ENCODE measurements at places on chromosomes 7 and 10. TPM values are rescaled to one million over a fixed set of nuclear protein-coding genes. Genes with fewer than 3 reads are reported as not detected.

- DNase-seq, result no peak
These were observed 76.0 kb downstream of the SPDYE5 start for GRCh38 chr7:75567948-75568595.

FXYD4 gene
- total RNA-seq, result not detected

BCAP29 gene
- 31.0 TPM for total RNA-seq

CYP3A5 gene
- total RNA-seq, result not detected

DNA sequence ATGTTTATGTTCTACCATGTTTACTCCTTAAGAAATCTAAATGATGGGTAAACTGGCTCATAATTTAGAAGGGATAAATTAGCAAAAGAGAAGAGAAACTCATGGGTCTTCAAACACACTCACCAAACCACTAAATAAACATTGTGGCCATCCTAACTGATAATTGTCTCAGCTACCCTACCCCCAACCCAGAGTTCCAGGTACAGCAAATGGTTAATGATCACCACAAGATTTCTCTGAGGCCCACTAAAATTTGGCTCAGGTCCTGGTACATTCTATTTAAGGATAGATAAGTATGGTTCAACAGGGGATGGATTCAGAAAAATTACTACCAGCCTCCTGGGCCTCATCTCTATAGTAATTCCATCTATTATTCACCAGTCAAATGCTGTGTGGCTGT, 21.4 kb downstream of the SLC25A13 start:
- no peak for DNase-seq

DNA sequence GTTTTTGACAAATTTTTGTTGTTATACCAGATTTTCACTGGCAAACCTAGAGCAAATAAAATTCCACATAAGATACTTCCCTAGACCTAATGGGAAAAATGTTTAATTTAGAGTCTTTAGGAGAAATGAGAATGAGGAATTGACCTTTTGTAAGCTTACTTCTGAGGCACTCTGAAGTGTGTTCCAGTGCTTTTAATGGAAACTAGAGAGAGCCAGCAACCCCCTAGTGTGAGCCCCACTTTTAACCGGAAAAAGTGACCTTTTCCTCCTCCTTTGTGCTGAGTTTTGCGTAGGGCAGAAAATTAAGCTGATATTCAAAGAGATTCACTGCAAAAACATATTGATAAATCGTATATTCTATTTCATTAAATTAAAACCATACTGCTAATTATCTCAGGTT, 5.2 kb downstream of the IKZF1 start:
- DNase-seq, result no peak

SEMA3A gene
- total RNA-seq, result 22.1 TPM

AKR1C3 gene
- total RNA-seq, result 1.00 TPM

DNA sequence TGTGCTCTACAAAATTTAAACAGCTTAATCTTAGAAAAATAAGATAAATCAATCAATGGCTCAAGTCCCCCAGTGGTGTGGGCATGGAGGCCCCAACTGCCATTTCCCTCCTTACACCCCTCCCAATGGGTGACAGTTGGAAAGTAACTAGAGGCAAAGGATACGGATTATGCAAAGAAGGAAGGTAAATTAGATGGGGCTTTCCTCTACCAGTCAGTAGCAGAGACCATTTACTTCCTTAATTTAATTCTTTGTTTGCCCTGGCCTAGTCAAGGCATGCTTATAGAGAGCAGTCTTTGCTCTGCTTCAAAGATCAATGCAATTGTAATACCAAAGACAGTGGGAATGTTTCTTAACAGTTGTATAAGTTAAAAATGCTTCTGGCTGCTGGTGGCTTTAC, 63.3 kb upstream of the PAPSS2 start:
- no peak for DNase-seq

DNA sequence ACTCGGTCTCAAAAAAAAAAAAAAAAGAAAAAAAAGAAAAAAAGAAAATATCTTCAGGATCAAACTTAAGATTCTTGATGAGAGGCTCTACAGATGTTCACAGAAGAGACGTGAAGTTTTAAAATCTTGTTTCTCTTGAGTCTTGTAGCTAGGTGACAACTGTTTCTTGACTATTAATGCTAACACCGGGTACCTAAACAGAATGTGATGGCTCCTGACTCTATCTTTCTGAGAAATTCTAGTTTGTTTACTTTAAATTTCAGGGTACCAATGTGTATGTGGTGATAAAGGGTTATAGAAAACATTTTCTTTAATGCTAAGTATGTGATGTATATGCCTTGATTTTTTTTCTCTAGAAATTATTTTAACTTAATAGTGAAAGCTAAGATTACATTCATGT, 61.0 kb downstream of the DAGLB start:
- DNase-seq, result no peak

DNA sequence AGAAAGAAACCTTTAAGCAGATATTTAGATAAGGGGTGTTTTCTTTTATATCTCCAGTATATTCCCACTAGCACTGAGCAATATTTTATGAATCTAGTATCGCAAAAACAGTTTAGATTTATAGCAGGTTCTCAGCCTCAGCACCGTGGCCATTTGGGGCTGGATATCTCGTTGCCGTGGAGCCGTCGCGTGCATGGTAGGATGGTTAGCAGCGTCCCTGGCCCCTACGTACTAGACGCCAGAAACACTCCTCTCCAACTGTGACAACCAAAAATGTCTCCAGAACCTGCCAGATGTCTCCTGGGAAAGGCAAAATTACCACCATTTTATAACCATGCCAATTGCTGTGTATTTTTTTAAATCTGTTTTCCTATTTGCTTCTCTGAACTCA, 172.9 kb downstream of the CACNB2 start:
- DNase-seq, result no peak

DNA sequence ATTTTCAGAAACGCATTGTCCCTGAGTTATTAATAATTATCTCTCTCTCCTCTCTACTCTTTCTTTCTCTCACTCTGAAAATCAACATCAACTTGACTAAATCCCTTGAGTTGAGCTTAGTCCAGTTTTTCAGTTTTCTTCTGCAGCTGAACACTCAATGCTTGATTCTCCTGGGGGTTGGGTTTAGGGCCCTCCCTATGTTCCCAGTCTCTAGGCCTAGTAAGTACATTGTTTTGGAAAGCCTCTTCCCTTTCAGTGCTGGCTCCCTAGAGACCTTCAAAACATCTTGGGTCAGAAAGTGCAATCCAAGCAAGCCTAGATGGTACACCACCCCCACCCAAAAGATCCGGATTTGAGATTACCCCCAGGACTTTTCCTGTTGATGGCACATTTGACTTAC, 488.5 kb downstream of the LRMDA start:
- no peak for DNase-seq

GRCh38 chr7:150686030-150686631, 625 bp downstream of the GIMAP2 start:
- DNase-seq, result no peak

GRCh38 chr7:33849004-33849403, 56.3 kb upstream of the BMPER start:
- no peak for DNase-seq

GRCh38 chr7:37337522-37337921, 111.1 kb downstream of the ELMO1 start:
- DNase-seq, result no peak

GRCh38 chr7:4631380-4632179, 50.5 kb upstream of the FOXK1 start:
- peak; percentile 84 for DNase-seq

DNA sequence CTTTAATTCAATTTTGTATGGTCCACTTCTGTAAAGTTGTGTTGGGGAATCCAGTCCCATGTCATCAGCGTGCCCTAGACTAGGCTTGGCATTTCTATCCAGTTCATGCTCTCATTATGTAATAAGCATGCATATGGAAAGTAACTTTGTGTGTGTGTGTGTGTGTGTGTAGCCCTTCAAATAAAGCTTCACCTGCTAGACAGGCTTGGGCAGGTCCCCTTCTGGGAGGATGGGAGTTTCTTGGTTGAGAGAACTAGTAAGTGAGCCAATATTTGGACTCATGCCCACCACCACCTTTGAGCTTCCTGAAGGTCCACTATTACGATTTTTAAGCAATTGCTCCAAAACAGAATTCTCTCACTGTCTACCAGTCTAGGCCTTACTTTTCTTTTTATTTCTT, 6.9 kb downstream of the BZW2 start:
- DNase-seq, result no peak

- DNase-seq, result no peak
These were observed 818.6 kb downstream of the TNS3 start for GRCh38 chr7:46763344-46763743.

- DNase-seq, result no peak
These were observed 87.9 kb downstream of the MCU start for GRCh38 chr10:72779874-72780273.

- DNase-seq, result no peak
These were observed 178.9 kb downstream of the ADK start for GRCh38 chr10:74329873-74330272.

- DNase-seq, result peak; percentile 19
These were observed 170.7 kb upstream of the PPP2R2D start for GRCh38 chr10:131729938-131730660.

DNA sequence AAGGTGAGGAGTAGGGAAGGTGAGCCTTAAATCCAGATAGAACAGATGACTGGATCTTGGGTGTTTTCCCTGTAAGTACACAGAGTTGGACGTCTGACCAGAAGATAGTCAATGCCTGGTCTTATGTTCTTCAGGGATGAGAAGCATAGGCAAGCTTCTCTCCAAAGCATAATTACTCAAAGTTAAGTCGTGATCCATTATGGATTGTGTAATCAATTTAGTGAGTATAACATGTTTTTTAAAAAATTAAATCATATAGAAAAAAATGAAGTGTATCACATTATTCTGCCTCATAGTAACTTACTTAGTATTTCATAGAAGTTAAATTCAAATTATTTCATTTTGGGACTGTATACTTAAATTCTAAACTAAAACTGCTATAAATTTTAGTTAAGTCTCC, 39.7 kb downstream of the KDM7A start:
- no peak for DNase-seq

DNA sequence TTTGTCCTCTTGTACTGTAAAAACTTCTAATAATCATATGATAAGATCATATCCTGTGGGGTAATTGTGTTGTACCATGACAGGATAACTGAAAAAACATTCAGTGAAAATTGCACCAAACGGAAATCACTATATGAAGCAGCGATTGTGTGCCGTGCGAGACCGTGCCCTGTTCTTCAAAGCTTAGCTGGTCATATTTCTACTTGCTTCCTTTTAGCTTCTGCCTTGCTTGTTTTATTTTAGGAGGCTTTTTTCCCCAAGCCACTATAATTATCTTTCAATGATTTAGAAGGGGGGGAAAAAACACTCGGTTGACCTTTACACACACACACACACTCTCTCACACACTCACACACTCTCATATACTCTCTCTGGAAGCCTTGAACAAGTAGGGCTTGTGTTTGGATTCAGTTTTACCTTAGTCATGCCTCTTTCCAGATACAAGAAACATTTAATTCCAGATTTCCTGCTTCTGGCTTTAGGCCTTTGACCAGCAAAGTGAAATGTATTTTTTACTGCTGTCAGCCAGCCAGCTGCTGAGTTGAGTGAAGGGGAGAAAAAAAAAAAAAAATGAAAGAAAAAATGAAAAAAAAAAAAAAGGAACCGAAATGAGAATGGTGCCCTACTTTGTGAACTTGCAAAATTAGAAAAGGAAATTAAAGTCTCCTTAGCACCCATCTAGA, 181.4 kb downstream of the ARID5B start:
- no peak for DNase-seq

MCM10 gene
- 28.4 TPM for total RNA-seq

DNA sequence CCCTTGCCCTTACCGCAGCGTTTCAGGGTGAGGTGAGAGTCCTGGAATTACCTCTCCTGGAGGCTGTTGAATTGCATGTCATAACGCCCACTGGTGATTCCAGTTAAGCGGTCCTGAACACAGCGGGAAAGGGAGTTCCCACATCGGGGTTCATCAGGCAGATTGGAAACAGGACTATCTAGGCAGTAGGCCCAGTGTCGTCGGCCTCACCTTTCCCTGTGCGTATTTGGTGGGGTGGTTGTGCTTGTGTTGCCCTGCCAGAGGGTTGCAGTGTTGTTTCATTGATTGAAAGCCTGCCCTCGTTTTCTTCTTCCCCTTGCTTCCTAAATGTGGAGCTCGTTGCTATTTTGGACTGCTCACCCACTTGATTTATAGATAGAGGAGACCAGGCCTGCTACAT, 10.6 kb upstream of the SUN1 start:
- peak; percentile 42 for DNase-seq

NUTM2E gene
- 0.15 TPM for total RNA-seq

- no peak for DNase-seq
These were observed 496.5 kb upstream of the MKI67 start for GRCh38 chr10:128622706-128623105.

DNA sequence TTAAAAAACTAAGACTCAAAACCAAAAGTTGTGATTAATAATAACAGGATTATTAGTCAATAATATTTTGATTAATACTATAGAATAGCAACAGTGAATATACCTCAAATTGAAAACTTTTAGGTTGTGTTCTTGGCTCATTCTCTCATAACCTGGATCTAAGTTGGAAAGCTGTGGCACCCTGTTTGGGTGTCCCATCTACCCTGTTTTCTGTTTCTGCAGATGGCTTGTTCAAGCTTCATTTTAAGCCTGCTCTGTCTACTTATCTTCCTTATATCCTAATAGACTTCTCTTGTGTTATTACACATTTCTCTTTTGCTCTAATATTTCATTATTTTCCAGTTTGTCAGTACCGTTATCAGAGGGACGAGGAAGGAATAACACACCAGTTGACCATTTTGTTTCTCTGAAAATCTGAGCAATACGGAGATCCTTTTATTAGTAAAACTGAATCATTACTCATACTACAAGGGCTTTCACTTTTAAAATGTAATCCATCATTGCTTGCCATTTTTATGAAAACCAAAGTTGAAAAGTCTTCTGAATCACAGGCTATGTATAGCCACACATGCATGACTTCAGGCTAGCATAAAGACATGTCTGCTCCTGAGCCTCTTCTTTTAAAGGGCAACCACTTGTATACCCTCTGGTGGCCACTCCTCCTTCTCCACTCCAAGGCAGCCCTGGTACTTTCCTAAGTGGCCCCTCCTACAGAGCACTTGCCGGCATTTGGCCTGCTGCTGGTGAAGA, 22.3 kb downstream of the COX15 start:
- DNase-seq, result peak; percentile 29

DNA sequence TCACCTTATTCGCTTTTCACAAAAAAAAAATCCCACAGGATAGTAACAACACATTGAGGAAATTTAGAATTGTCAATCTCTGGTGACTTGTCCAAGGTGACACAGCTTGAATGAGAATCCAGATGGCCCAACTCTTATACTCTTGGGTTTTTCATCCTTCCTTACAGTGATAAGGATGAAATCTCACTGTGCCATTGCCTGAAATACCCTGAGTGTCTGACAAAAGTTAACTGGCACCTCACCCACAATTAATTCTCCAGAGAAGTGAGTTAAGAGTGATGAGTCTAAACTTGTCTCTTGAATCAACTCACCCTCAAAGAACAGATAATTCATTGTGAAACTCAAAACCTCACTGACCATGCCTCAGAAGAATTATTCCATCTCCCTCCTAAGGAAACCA, 18.9 kb downstream of the CHRM2 start:
- DNase-seq, result no peak

- DNase-seq, result no peak
These were observed 3.7 kb downstream of the ZNF680 start for GRCh38 chr7:64559206-64559605.

Measured in H7 (cell line).